M059J (cell line): ENCODE measurements at places on chromosomes 4 and X. TPM values are rescaled to one million over a fixed set of nuclear protein-coding genes. Genes with fewer than 3 reads are reported as not detected.

The MAP7D2 gene
- 0.74 and 1.4 TPM in 2 replicates for total RNA-seq

GRCh38 chrX:17826609-17827496 is 34.2 kb downstream of the RAI2 start:
- DNase-seq: no peak

The PFKFB1 gene
- total RNA-seq: not detected in 2 replicates

DNA sequence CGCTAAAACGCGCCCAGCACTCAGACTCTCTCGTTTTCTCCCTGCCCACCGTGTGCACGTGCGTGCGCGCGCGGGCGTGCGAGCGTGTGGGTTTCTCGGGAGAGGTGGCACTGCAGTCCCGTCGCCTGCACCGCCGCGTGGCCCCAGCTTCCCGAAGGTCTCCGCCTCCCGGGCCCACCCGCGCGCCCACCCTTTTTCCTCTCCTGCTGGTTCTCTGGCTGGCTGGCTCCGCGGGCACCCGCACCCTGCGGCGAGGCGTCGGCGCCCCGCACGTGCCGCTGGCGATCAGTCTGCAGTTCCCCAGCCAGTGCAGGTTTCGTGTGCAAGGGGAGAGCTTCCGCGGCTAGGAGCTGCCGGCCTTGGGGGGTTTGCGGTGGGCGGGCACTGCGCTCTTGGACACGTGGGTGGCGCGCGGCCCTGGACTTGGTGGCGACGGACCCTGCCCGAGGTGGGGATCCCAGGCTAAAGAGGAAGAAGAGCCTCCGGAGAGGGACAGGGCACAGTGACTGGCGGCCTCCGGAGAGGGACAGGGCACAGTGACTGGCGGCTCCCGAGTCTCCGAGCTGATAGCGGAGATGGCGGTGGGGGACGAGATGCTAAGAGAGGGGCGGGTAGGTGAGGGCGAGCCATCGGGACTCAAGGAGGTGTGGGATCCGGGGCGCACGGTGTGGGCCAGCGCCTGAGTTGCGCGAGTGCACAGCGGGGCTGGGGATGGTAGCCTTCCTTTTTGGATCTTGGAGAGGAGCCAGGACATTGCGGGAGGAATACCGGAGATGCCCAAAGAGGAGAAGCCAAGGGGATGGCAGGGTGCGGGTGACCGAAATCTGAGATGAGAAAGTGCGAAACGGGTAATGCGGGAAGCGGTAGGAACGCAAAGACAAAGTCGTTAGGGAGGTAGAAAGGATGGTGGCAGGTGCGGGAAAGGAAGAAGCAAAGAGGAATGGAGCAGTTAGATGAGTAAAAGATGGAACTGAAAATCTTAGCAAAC is at the start of gene FAM184B:
FAM184B (minus strand) TSS at position 322 of the 988 bp plus-strand sequence. CDS start 322 bp downstream, outside the sequence.
- DNase-seq: no peak

- DNase-seq: no peak
These were observed 31.7 kb downstream of the SCML1 start for GRCh38 chrX:17768997-17769396.

The CT55 gene
- 0.25 TPM in 1 of 2 replicates, not detected in the other for total RNA-seq

The TCEAL9 gene
- 261 TPM in 2 replicates for total RNA-seq

The CLCN5 gene
- total RNA-seq: 3.0 and 3.3 TPM in 2 replicates

The ERAS gene
- total RNA-seq: not detected in 2 replicates

The TAF7L gene
- total RNA-seq: not detected in 2 replicates

The AADAT gene
- 0.30 and 2.6 TPM in 2 replicates for total RNA-seq

GRCh38 chr4:16826406-16826910 is 72.0 kb downstream of the LDB2 start:
- DNase-seq: no peak
